CD4-positive, alpha-beta T cell (primary cell): ENCODE measurements at places on chromosomes 12 and 14.

- DNase-seq = no peak
Measured at GRCh38 chr12:111991946-111992345, 21.0 kb downstream of the TMEM116 start.

DNA sequence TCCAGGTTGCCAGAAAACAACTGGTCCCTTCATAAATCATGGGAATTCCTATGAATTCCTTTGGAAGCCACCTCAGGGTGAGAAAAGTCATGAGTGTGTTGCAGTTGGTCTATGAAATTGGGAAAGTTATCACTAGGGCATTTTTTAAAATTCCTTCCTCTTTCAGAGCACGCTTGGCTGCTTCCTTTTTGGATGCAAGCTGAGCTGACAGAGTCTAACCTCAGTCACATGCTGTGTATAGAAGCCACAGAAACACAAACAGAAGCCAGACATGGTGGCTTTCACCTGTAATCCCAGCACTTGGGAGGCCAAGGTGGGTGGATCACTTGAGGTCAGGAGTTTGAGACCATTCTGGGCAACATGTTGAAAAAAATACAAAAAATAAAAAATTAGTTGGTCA is 21.7 kb upstream of the HELB start:
- DNase-seq = no peak

GRCh38 chr14:100827101-100828021 is 1.4 kb downstream of the MEG3 start:
- no peak for DNase-seq

GRCh38 chr12:89468648-89469326 is 55.8 kb downstream of the GALNT4 start:
- no peak for DNase-seq

GRCh38 chr12:47408171-47408871 is 297.5 kb downstream of the RPAP3 start:
- no peak for DNase-seq

DNA sequence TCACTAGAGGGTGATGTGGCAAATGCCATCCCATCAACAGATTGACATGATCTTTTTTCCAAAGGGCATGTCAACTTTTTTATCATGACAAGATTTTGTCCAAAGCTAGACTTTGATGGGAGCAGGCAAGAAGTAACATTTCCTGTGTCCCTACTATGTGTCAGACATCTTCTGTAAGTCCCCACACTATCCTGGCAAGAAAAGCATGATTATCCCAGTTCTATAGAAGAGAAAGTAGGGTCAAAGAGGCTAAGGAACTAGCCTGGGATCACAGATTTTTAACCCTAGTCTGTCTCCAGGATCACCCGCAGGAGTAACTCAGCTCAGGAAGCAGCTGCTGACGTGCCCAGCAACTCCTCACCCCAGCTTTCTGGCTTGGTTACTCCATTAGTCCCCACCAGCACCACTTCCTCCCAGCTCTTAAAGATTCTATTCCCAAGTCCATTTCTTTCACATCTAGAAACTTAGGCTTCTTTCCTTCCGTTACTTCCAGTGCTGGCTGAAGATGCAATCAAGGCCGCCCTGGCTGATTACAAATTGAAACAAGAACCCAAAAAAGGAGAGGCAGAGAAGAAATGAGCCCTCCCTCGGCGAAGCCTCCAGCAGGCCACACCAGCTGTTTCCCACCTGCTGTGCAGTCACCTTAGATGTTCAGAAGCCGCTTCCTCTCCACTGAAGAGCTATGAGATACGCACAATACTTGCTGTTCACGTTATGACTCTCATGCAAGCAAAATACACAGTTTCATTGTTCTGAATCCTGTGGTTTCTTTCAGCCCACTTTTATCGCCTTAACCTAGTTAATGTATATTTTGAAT is 6.2 kb downstream of the ISCU start:
- peak; percentile 62 for DNase-seq

DNA sequence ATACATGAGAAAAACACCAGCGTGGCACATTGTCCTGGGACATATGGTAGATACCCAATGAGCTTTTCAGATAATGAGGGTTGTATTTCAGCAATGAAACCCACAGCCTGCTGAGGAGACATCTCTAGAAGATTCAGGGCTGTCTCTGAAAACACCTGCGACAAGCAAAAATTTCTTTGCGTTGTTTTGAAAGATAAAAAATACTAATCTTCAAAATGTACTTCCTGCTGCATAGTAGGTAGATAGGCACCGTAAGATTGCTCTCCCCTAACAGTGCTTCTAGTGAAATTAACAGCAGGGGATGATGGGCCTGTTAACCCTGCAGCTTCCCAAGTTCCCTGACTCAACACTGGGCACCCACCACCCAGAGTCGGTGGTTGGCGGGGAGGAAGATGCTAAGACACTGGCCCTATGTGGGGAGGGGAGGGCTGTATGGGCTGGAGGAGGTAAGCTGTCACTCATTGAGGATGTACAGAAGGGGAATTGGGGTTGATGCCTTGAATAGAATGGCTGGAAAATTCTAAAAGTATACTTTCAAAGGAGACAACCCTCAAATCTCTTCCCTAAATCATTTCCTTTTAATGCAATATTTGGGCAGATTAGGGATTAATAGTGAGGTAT is 20.0 kb downstream of the ZFP36L1 start:
- no peak for DNase-seq

DNA sequence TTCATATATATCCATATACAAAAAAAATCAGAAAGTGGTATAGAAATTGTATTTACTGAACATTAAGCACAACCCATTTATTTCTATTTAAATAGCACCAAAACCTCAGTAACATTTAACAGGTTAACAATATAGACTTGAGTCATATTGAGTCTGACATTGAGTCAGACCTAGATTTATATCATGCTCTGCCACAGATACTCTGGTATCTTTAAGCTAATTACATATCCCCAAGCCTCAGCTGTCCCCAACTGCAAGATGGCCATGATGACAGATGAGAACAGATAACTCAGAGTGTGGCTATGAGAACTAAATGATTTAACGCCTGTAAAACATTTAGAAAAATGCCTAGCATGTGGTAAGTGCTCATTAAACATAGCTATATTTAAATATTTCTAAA is 40.3 kb downstream of the IFNG start:
- no peak for DNase-seq

- DNase-seq = no peak
Measured at GRCh38 chr12:132206046-132206434, 61.8 kb downstream of the NOC4L start.

GRCh38 chr12:104496336-104496735 is 39.6 kb downstream of the CHST11 start:
- DNase-seq = no peak

DNA sequence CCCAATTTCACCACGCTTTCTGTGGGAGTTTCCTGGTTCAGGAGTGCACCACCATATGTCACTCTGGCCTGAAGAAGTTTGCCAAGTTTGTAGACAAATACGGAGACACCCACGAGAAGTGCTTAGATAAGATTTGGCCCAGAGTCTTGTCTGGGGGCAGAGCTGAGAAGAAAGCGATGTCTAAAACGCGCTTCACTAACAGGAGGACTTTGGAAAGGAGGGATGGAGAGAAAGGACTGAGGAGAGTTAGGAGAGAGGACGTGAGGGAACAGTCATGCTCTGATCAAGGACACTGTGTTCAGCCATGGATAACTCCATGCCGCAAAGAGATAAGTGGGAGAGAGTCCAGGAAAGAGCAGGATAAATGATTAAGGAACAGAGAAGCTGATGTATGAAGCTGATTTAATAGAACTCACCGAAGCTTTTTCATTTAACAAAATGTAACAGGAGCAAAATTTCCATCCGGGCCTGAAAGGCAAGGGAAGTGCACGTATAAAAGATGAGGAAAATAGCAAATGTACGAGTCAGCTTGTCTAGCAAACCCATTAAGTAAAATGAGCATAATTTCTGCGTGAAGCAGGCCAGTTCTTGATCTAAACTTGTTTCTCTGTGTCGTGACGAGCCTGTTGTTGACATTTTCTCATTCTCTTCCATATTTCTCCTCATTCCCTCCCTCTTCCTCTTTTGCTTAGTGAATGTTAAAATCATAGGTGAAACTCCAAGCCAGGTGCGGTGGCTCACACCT is 23.4 kb upstream of the MAP3K9 start:
- no peak for DNase-seq

DNA sequence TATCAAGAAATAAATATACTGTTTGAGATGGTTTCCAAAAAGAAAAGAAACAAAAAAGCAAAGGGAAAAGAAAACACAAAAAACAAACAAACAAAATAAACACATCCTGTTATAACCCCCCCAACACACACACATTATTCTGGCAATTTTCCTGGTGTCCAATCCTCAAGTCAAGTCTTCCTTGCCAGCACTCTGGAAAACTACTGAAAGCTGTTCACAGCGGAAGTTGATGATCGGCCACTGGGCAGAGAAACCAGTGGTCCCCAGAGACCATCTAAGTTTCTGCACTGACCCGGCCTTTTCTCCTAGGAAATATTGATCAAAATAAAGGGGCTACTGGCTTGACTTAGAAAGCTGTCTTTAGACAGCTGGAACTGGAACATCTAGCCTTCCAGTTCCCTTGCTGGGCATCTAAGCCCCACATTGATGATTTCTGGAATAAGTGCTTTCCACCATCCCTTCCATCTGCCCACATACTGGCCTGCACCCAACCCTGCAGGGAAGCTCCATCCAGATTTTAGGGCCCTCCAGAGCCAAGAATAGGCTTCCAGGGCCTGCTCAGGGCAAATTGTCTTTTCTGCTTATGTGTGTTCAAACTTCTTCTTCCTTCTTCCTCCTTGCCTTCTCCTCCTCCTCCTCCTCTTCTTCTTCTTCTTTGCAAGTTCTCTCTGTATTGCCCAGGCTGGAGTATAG is 11.6 kb upstream of the PPP1CC start:
- no peak for DNase-seq

DNA sequence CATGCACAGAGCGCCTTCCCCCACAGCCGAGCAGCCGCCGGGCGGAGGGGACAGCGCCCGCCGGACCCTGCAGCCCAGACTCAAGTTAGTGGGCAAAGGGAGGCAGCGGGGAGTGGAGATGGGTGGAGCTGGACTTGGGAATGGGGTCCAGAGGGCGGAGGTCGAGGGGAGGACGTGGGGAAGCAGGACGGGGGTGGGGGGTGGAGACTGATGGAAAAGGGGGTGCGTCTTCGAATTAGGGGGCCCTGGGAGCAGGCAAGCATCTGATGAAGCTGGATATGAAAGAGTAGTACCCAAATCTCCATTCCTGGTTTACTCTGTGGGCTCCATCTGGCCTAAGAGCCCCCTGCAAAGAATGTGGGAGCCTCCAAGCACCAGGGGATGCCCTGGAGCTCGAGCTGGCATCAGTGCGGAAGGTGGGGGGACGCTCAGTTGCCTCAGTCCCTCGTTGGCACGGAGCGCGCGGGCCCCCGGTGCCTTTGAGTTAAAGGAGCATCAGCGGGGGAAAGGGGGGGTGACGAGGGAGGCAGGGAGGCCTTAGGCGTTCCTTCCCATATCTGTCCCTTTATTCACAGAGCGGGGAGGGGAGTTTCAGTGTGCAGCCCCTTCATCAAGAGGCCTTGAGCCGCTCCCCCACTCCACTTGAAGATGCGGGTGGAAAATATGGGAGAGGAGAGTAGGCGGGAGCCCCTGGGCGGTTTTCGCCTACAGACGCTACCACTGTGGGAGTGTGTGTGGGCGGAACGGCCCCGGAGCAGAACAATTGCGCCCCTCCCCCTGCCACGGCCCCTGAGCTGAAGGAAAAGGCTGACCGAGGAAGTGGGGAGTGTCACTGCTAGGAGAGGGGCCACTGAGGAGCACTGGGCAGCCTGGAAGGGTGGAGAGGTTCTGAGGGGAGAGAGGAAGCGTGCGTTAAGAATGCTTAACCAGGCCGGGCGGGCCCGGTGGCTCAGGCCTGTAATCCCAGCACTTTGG is 644 bp downstream of the NAB2 start:
- DNase-seq = peak; percentile 40

DNA sequence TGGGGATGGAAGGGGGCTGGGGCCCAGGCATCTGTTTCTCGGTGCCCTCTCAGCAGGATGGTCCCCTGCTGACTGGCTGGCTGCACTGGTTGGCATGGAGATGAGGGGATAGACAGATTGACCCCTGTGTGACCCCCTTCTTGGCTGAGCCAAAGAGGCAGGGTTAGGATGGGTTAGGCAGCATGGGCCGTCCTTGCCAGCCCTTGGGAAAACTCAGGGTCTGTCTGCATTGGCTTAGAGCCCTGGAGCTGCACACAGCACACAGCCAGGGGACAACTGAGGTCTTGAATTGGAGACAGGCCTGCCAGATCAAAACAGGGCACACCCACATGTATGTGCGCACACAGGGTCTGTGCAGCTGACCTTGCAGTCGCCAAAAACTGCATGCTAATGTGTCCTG is 11.2 kb upstream of the LRP1-AS start:
- no peak for DNase-seq

- DNase-seq = no peak
Measured at GRCh38 chr12:92337128-92337527, 191.5 kb upstream of the BTG1 start.

- DNase-seq = no peak
Measured at GRCh38 chr12:56337753-56338251, 882 bp upstream of the IL23A start.

GRCh38 chr12:11685716-11686115 is 36.2 kb downstream of the ETV6 start:
- DNase-seq = no peak

- no peak for DNase-seq
Measured at GRCh38 chr14:65134651-65135579, 32.6 kb upstream of the MAX start.

DNA sequence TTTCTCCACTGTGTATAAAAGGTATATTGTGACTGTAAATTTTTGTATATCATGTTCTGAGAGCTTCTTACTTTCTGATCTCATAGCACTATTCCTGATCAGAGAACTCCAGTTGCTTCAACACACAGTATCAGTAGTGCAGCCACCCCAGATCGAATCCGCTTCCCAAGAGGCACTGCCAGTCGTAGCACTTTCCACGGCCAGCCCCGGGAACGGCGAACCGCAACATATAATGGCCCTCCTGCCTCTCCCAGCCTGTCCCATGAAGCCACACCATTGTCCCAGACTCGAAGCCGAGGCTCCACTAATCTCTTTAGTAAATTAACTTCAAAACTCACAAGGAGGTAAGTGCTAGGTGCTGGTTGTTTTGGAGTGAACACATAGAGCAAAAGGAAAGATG is 30.9 kb downstream of the CKB start:
- no peak for DNase-seq

GRCh38 chr14:34931206-34931605 is 51.6 kb upstream of the SRP54 start:
- peak; percentile 45 for DNase-seq

- DNase-seq = no peak
Measured at GRCh38 chr14:68677476-68677875, 115.4 kb downstream of the ZFP36L1 start.

GRCh38 chr14:103782376-103782775 is 65.0 kb downstream of the PPP1R13B start:
- no peak for DNase-seq

GRCh38 chr14:33996462-33996861 is 45.6 kb upstream of the EGLN3 start:
- DNase-seq = no peak

DNA sequence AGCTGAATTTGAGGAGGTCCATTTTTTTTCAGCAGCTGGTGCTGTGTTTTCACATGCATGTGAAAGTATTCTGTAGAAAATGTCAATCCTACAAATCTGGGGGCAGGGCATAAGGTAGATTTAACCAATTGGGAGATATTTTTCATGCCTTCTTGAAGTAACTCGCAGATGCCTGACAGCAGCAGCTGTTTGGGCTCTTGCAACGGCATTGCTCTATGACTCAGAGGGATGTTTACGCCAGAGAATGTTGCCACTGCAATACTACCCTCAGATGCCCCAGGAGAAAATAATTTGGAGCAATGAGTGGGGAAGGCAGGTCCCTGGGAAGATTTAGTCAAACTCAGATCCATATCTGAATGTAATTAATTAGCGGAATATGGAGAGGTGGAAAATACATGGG is 42.5 kb upstream of the MYBPC1 start:
- no peak for DNase-seq

GRCh38 chr12:53102883-53103807 is at the start of gene SOAT2:
SOAT2 (plus strand) TSS chr12:53103486; CDS start chr12:53103578, 92 bp downstream.
- peak; percentile 36 for DNase-seq
